ENCODE measurements at places on chromosomes 11 and 22.

DNA sequence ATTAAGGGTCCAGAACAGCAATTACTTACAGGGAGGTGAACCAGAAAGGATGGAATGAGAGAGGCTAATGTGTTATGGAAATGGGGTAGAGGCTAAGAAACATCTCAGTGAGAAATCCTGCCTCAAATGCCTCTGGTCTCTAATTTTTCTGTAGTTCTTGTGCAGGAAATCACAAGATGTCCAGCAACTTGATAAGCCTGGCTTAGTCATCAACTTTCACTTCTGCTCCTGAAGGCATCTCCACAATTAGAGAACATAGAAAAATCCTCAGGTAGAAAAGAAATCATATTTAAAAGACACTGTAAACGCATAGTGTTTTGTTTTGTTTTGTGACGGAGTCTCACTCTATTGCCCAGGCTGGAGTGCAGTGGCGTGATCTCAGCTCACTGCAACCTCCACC lies 18.7 kb downstream of the MRGPRX4 start:
- peak; percentile 13 for DNase-seq

DNA sequence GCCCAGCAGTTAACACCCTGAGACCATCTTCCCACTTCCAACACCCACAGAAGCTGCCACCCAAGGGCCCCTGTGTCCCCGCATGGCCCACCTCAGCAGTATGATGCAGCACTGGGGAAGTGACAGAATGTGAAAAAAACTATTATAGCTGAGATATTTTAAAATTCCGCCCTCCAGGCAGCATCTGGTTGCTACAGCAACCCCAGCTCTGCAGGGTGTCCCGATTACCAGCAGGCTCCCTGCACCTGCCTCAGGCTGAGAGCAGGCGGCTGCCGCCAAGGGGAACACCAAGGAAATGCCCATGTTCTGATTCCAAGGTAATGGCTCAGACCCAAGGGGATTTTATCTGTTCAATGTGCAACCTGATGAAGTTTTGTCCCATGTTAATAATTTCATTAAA lies 10.5 kb upstream of the TMEM121B start:
- DNase-seq: peak; percentile 27

- peak; percentile 14 for DNase-seq
Observed at GRCh38 chr11:107598225-107599139, 7.5 kb downstream of the ELMOD1 start.

DNA sequence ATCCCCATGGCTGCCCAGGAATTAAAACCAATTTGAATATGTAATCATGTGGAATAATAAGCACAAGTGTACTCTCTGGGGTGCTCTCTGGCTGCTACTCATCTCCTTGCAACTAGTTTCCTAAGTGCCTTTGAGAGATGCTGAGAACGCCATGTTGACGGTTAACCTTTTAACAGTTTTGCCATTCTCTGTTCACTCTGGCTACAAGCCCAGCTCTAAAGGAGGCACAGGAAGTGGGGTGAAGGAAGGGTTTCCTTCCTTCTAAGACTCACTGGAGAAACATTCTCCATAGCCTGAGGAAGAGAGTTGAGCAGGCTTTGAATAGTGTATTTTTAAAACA lies 122.0 kb upstream of the ZC3H12C start:
- DNase-seq: peak; percentile 51

DNA sequence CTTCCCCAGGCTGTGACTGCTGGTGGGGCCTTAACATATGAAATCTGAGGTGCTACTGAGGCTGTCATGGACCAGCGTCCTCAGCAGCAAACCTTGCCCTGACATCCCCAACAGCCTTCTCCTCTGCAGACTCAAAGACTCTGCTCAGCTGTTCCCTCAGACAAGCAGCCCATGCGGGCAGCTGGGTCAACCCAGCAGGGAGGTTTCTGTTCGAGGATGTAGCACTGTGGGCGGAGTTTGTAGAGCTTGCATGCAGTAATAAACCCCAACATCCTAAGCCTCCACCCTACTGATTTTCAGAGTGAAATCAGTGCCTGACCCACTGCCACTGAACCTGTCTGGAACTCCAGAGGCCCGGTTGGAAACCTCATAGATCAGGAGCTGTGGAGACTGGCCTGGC lies 88.8 kb upstream of the XKR3 start:
- no peak for DNase-seq

DNA sequence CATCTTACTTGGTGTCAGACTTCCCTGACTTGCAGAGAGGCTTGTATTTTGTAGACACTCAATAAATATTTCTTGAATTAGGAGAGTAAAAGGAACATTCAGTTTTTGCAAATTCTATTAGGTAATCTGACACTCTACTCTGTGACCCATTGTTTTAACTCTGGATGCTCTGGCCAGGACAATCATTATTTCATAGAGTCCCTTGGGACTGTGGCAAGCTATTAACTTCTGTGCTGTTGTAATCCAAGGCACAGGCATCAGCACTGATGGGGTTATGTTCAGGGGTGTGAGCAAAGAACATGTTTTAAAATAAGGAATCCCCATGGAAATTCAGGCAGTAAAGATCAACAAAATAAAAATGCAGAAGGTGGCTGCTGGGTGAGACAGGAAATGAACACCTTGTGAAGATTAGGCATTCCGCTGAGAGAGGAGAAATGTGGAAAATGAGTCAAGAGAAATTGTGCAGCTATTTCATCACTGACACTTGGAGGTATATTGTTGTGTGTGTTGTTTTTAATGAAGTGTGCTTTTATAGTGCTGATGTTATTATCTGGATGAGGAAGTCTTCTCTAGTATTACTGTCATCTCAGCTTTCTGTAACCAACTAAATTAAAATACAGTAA lies 175.2 kb downstream of the WNT11 start:
- DNase-seq: no peak

GRCh38 chr22:36386900-36387708 lies 663 bp downstream of the MYH9 start:
- peak; percentile 84 for DNase-seq

- no peak for DNase-seq
Observed at GRCh38 chr11:86940122-86940777, 14.9 kb downstream of the FZD4 start.

DNA sequence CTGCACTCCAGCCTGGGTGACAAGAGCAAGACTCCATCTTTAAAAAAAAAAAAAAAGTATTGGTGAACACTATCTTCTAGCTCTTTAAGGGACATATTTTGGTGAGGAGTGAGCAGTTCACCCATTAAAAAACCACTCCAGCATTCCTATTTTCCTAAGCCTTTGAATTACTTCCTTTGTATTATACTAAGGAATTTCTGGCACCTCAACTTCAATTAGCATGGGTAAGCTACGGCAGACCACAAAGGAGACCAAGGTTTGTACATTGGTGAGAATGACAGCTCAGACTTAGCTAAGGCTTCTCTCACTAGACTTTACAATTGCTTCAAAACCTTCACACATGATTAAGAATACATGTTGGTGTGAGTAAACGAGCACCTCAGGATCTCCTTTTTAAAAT lies 57.0 kb upstream of the BIRC3 start:
- DNase-seq: no peak

DNA sequence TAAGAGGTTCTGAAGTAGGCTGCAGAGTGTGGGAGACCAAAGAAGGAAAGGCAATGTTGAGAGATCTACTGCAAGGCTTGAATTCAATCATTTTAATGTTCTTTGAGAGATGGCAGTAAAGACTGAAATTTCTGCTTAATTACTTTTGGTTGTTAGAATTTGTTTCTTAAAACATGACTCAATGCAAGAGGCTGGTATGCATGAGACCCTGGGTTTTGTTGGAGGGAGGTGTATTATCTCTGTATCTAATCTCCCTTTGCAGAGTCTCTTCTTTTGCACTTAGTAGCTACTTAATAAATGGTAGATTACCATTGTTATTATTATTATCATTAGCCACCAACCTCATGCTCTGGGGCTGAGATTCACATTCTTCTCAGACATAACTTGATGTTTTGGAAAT lies 87.4 kb upstream of the DRD2 start:
- no peak for DNase-seq

DNA sequence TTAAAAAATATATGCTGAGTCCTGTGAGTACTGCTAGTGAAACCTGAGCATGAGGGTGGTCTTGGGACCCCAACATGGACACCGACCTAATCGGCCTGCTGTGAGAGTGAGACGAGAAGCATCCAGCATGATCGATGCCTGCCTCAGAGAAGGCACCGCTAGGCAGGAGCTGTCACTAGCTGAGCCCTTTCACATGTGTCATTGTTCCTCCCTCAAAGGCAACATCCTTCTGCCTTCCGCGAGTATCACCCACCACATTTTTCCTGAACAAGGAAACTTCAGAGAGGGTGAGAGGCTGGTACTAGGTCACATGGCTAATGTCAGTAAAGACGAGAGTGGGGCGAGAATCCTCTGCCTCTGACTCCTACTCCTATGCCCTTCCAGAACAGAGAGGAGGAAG lies 35.6 kb downstream of the AP1B1 start:
- no peak for DNase-seq

GRCh38 chr11:126465573-126466188 lies 110.2 kb downstream of the ST3GAL4 start:
- DNase-seq: no peak

- DNase-seq: no peak
Observed at GRCh38 chr11:31628111-31628510, 118.5 kb downstream of the ELP4 start.

- DNase-seq: no peak
Observed at GRCh38 chr11:126083829-126084607, 21.4 kb upstream of the CDON start.

GRCh38 chr22:35649026-35649553 lies 844 bp downstream of the APOL6 start:
- DNase-seq: no peak
